GM12892 (cell line): ENCODE measurements at places on chromosomes 7 and 10.

GRCh38 chr10:84826704-84827103, 498.3 kb downstream of the CCSER2 start:
- no peak for DNase-seq

GRCh38 chr10:132735923-132736391, 50.0 kb downstream of the NKX6-2 start:
- DNase-seq: no peak

- DNase-seq: no peak
Measured at GRCh38 chr7:29430279-29430949, 133.2 kb upstream of the PRR15 start.

GRCh38 chr10:131478377-131478989, 167.0 kb upstream of the TCERG1L start:
- DNase-seq: no peak

DNA sequence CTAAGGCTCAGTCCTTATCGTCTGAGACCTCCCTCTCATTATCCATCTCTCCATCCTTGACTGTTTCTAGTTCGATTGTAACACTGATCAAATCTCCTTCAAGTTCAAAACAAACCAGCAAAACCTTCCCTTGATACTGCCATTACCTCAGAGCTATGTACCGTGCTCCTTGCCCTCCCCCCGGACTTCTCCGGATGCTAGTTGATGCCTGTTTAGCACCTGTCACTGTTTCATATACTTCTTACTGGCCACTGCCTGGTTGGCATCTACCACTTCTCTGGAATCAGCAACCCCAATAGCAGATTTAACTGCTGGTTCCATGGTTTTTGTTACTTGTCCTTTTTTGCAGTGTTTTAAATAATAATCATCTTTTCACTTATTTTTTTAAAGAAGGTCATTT, 64.1 kb downstream of the BMPR1A start:
- no peak for DNase-seq

DNA sequence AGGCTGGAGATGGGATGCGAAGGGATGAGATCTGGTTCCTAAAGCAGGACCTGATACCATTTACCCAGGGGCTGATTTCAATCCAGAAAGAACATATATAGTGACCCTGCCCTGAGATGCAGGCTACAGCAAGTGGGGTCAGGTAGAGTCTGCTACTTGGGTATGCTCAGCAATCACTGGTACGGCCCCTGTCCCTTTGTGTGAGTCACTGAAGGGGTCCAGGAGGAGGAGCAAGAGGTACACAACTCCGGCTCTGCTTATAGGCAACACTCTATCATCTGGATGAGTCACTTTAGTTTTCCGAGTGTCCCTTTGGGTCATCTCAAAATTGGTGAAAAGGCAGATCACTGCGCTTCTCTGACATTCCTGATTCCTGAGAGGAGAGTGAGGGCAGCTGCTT, 79.6 kb upstream of the SORCS1 start:
- no peak for DNase-seq

GRCh38 chr10:75432763-75433162, 1.3 kb downstream of the LRMDA start:
- DNase-seq: no peak
